ENCODE measurements at places on chromosomes 11 and 22.

GRCh38 chr22:42553475-42554361, at the start of gene SERHL2:
SERHL2 (plus strand) TSS chr22:42553956; CDS start chr22:42554021, 65 bp downstream.
- DNase-seq = peak; percentile 20

DNA sequence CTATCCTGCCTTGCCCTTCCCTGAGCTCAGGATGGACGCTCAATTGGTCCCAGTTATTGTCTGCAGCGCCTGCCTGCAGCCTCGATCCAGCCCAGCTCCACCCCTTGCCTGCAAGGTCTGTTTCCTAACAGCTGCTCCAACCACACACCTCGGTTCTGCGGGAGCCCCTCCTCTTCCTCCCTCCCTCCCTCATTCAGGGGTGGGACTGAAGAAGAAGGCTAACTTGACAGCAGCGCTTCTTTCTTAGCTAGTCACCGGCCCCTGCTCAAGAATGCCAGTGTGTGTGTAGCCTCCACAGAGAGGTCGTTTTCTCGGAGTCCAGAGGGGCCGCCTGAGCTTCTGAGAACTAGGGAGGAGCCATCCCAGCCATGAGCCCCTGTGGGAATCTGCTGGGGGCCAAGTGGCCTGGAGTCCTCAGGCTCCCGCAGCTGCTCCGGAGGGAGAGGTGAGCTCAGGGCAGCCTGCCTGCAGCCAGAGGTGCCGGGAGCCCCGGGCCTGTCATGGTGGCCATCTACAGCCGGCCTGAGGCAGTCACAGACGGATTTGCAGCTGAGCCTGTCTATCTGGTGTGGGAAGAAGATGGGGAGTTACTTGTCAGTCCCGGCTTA, 36.1 kb downstream of the LIMK2 start:
- peak; percentile 79 for DNase-seq

DNA sequence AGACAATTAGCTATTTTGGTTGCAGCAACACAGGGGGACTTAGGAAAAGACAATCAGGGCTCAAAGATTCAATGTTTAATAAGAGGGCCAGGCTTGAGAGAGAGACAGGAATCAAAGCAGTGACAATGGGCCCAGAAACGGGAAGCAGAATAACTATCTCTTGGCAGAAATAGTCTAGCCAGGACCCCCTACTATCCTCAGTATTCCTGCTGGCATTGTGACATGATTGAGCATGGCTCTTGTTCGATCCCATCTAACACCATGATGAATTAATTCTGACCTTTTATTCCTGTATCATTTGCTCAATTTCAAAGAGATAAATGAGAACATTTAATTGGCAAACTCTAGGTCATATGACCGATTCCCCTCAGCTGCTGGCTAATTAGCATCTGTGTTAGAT, 12.8 kb upstream of the ANO5 start:
- DNase-seq = no peak

- DNase-seq = no peak
Measured at GRCh38 chr11:107691000-107691750, 20.7 kb downstream of the SLN start.

DNA sequence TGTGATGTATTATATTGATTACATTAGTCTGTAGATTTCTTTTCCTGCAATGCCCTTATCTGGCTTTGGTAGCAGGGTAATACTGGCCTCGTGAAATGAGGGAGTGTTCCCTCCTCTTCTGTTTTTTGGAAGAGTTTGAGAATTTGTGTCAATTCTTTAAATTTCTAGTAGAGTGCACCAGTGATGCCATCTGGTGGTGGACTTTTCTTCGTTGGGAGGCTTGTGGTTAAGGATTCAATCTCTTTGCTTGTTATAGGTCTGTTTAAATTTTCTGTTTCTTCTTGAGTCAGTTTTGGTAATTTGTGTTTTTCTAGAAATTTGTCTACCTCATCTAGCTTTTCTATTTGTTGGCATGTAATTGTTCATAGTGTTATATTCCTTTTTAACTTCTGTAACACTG, 18.9 kb downstream of the SHANK3 start:
- DNase-seq = peak; percentile 20

- no peak for DNase-seq
Measured at GRCh38 chr11:41308286-41308685, 151.2 kb downstream of the LRRC4C start.

- peak; percentile 59 for DNase-seq
Measured at GRCh38 chr11:27158456-27159334, 118.1 kb downstream of the BBOX1 start.

- no peak for DNase-seq
Measured at GRCh38 chr22:20403779-20404140, 9.8 kb downstream of the ZNF74 start.

- no peak for DNase-seq
Measured at GRCh38 chr11:72354356-72355115, 79.8 kb downstream of the CLPB start.

GRCh38 chr11:47409440-47410369, 1.3 kb downstream of the SLC39A13 start:
- DNase-seq = no peak

DNA sequence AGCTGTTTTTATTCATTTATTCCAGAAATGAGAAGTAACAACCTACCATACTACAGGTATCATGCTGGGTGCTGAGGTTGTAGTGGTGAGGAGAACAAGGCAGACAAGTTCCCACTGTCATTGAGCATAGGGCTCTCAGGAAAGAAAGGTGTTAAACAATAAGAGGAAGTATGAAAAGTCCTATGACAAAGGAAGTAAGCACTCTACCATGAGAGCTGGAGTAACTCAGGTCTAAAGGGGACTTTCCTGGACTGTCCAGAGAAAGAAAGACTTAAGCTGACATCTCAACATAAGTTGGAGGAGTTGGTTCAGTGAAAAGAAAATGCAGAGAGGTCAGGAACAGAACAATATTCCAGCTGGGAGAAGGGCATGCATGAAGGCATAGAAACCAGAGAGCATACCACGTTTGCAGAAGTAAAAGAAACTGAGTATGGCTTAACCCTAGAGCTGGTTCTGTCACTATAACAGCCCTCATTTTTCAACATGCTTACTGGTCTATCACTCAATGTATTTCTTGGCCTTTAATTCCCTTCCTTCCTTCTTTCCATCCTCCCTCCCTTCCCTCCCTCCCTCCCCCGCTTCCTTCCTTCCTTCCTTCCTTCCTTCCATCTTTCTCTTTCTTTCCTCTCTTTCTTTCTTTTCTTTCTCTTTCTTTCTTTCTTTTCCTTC, 137.8 kb upstream of the BDNF start:
- no peak for DNase-seq

GRCh38 chr22:41512421-41513194, 31.7 kb downstream of the POLR3H start:
- peak; percentile 50 for DNase-seq

- peak; percentile 24 for DNase-seq
Measured at GRCh38 chr11:81840380-81840779, 893.3 kb downstream of the FAM181B start.

GRCh38 chr11:70463478-70464255, 65.3 kb downstream of the CTTN start:
- no peak for DNase-seq

DNA sequence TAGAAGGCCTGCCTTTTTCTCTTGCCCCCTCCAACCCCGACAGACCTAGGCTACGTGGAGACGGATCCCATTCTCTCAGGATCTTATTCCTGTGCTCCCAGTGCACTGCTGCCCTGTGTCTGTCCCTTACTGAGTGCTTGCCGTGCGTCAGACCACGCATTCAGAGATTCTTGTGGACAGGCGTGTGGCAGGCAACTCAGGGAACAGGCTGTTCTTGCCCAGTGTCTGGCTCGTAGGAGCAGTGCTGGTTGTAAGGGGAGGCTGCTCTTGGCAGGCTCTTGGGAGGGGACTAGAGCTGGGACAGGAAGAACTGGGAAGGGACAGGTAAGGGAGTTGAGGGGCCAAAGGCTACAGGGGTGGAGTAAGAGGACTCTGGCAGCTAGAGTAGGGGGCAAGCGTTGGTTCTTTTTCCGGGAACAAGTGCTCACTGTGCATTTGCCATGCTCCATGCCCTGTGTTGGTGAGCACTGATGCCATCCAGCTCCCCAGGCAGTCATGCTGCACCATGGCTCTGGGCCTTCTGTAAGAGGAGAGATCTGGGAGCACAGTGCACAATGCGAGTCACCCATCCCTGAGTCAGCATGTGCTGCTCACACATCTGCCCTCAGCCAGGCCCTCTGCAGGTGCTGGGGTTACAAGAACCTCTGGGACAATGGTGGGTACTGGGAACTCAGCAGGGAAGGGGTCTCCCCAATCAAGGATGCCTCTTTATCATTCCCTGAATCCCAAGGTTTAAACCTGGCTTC, 119.1 kb downstream of the TBC1D22A start:
- no peak for DNase-seq

GRCh38 chr11:90318651-90319050, 95.8 kb upstream of the CHORDC1 start:
- no peak for DNase-seq

GRCh38 chr11:65720211-65720934, at the start of gene RNASEH2C:
RNASEH2C (minus strand) TSS chr11:65720798; CDS start chr11:65720758, 40 bp downstream.
- DNase-seq = peak; percentile 61

GRCh38 chr22:44497218-44497904, 672 bp downstream of the RTL6 start:
- no peak for DNase-seq

DNA sequence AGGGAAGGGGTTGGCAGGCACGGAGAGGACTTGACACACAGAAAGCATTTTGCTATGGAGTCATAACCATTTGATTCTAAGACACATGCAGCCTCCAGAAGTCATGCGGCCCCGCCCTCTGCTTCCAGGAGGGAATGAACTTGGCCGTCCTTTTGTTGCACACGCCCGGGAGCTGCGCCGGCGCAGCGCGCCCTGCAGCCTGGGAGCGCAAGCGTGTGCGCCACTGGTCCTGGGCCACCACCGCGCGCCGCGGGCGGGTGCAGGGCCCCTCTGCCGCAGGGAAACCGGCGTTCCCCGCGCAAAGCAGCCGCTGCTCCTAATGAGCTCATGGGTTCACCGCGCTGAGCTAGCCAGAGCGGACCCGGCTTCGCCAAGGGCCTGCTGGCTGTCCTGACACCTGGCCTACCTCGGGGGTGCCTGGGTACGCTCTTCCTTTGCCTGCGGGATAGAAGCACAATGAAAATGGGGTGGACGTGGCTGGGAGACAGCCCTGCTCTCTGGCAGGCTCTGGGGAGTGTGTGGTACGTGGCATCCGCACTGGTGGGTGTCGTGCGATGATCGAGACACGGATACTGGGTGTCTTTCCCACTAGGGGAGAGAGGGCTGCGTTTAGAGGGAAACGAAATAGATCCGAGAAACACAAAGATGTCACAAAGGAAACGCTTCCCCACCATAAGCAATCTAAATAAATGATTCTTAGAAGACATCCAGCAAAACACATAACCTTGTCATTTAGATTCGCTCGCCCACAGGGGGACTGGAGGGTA, 669 bp downstream of the MICAL3 start:
- DNase-seq = no peak

- DNase-seq = no peak
Measured at GRCh38 chr11:114049050-114049449, 10.5 kb upstream of the ZBTB16 start.

DNA sequence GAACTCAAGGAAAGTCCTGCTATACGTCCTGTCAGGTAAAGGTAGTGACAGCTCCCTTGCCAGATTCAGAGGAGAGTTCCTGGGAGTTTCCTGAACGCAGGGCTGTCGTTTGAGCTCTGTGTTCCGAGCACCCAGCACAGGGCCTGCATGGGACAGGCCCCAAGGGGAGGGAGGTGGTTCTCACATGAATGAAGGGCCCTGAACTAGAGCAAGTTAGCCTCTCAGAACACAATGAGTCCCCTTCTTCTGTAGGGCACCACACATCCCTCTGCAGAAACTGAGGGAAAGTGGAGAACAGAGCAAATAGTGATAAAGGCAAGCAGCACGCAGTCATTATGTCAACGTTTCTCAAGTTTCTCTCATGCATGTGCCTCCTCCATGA, 35.3 kb downstream of the NEU3 start:
- no peak for DNase-seq

- no peak for DNase-seq
Measured at GRCh38 chr11:9851366-9851765, 187.5 kb downstream of the SWAP70 start.

DNA sequence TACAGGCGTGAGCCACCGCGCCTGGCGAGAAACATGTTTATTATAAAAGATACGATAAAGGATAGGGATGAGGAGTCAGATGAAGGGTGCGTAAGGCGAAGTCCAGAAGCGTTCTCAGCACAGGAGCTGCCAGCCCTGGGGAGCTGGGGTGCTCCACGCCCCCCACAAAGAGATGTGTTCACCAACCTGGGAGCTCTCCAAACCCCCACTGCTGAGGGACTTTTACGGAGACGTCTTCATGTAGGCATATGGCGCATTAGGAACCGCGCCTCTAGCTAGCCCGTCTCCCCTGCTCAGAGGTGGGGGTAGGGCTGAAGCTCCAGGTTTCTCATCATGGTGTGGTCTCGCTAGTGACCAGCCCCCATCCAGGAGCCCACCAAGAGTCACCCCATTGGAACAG, 8.4 kb upstream of the ZBED4 start:
- no peak for DNase-seq

GRCh38 chr11:68521969-68522652, 61.6 kb downstream of the PPP6R3 start:
- DNase-seq = no peak

DNA sequence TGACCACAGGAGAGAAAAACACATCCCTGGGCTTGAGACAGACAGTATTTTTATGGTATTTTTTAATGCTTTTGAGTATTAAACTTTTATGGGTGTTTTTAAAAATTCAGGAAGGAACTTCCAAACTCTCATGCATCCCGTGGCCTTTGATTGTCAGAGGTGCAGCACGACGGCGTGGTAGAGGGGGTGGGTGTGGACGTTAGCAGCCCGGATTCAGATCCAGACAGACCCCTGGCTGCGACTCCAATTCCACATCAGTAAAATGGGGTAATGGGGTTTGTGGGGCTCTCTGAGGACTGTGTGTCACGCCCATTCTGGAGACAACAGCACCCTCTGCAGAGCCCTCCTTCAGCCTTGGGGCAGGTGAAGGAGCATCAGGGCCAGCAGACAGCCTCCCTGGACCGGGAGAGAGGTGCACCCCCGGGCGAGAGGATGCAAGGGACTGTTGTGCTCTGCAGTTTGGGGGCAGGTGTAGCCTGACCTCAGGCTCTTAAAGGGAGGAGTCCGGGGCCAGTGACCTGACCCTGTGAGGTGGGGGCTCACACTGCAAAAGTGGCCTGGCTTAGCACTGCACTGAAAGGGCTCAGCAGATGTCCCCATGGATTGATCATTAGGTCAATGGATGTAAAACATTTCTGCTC, 1024.3 kb downstream of the TBC1D22A start:
- no peak for DNase-seq

GRCh38 chr11:125978778-125979407, 33.0 kb downstream of the VSIG10L2 start:
- DNase-seq = no peak

GRCh38 chr11:128365044-128365443, 222.3 kb downstream of the ETS1 start:
- peak; percentile 54 for DNase-seq

- no peak for DNase-seq
Measured at GRCh38 chr11:134999590-134999989, 587.5 kb upstream of the B3GAT1 start.

DNA sequence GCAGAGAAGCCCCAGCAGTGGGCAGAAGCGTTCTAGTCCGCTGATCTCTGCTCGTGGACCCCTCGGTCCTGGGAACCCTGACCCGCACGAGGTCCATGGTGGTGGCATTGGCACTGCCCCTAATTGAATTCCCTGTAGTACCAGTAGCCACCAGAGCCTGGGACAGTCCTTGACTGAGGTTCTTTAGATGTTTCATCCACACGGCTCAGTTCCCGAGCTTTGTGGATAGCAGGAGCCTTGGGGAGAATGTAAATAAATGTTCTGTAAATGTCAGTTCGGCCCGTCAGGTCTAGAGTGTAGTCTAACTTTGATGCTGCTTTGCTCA, 39.4 kb upstream of the SEPTIN5 start:
- DNase-seq = no peak

GRCh38 chr11:111301842-111302118, 3.4 kb downstream of the POU2AF3 start:
- no peak for DNase-seq

- DNase-seq = no peak
Measured at GRCh38 chr22:25360891-25361645, 141.6 kb downstream of the CRYBB2 start.

Data from smooth muscle cell of the brain vasculature (primary cell).